ENCODE measurements at places on chromosomes 7 and 10. TPM values are rescaled to one million over a fixed set of nuclear protein-coding genes. Genes with fewer than 3 reads are reported as not detected.

DNA sequence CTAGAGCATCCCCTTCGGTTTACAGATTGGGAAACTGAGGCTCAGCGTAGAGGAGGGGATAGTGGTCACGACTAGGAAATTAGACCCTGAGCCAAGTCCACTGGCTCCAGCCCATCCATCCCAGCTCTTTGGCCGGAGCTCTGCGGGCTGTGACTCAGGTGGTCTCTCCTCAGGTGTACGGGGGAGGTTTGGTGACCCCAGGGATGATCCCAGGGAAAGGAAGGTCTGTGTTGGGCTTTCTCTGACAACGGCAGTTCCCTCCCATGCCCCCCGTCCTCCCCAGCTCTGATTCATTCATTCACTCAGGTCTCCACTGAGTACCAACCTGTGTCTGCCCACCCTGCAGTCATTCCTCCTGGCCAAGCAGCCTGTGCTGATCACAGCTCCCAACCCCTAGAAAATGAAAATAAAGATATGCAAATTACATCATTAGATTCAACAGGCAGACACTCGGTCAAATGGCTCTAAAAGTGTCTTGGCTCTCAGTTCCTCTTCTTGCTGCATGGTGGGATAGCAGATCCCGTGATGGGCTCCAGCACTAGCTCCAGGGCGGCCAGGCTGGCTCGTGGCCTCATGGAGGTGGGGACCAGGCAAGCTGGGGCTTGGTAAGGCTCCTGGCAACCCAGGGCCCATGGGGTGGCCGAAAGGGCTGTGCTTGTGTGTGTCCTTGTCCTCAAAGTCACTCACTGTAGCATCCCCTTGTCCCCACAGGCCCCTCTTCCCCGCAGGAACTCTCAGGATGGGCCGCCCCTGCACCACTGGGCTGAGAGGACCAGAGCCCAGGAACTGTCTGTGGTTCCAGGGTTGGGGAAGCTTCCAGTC, 37.8 kb downstream of the CLRN3 start:
- no peak for DNase-seq

GRCh38 chr10:71131508-71132088, 80.8 kb upstream of the UNC5B start:
- no peak for DNase-seq

Gene RBM20
- polyA plus RNA-seq = 0.15 TPM

DNA sequence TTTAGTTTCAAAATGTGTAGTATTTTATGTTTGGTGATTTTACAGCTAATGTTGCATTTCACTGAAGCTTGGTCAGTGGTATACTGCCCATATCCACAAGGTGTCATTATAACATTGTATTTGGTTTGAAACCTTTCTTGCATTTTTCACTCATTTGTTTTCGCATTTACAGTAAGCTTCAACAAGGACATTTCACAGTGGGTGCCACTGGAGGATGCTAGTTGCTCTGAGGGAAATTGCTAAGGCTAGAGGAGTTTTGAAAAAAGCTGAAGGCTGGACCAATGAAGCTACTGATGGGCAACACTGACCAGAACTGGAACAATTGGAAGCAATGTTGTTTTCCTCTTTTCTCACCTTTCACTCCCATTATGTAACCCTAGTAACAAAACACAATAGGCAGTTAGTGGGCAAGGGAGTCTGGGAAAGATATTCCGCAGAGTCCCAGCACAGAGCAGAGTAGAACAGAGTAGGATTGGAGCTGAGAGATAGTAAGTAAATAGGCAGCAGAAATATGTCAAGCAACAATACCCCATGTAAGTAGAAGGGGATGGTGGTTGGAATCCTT, 23.6 kb upstream of the SRI start:
- no peak for DNase-seq

Gene NPC1L1
- 0.42 TPM for polyA plus RNA-seq

DNA sequence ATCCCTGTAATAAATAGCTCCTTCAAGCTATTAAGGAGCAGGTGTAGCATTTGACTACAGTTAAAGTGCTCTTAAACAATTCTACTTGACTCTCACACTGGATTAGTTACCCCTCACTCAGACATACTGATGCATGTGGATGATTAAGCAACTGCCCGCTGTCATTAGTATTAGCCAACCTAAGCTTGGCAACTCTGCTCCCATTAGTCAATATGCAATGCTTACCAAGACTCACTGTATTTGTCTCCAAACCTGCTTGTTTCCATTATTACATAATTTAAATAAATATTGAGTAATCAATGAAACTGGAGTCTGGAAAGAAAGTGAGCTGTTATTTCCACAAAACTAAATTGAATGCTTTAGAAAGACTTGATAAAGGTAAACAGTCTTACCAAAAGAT, 144.0 kb upstream of the ASAH2 start:
- DNase-seq = no peak

DNA sequence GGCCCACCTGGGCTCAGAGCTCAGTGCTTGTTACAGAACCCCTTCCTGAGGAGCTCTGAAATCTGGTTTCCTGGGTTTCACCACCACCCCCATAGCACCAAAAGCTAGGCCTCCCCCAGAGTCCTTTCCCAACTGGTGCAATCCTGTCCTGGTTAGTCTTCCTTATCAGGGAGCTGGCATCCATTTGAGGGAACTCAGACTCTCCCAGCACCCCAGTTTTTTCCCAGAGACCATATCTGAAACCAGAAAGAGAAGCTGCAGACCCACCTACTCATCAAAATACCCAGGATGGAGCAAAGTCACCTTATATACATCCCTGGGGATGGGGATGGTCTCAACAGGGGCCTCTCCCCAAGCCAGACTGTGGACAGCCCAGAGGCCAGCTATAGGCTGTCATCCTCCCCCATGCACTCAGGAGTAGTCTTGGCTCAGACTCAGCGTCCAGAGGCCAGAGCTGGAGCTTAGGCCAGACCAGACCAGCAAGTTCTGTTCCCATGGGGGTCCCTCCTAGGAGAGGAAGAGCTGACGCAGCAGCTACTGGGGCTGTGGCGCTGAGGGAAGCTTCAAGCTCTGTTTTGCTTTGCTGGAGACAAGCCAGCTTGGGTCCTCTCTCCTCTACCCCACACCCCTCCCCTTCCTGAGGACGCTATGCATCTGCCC, 3.0 kb downstream of the TBATA start:
- DNase-seq = no peak

Gene TCAF2
- 2.5 TPM for polyA plus RNA-seq

DNA sequence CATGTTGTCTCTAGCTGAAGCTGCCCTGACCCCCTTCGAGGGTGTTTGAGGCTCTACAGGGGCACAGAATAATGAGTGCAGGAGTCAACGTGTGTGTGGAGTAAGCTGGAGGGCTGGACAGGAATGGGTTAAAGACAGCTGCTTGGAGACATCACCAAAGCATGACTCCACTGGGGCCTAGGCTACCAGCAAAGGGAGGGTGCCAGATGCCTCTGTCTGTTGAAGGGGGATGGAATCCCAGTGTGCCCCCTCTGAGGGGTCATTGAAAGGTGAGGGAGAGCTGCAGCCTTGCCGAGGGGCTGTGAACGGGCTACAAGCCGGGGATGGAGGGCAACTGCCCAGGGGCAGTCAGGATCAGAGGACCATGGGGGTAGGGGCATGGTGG, 51.7 kb upstream of the PODXL start:
- DNase-seq = no peak

Gene SIRT1
- 12.9 TPM for polyA plus RNA-seq

DNA sequence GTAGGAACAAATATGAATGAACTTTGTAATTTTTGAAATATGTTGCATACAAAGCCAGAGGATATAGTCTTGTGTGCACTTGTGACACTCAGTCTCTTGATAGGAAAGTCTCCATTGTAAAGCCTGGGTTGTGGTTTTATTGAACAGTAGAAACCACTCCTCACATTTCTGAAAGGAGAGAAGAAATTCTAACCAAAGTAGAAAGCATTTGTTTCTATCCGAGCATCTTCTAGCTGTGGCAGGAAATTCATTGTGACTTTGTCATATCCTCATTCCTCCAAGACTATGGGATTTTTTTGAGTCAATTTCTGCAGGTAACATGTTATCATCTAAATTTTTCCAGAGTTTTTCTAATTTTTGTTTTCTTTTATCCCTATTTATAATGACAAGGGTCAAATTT, 55.5 kb upstream of the NCF1 start:
- no peak for DNase-seq
